ENCODE measurements at places on chromosomes 4 and X.

DNA sequence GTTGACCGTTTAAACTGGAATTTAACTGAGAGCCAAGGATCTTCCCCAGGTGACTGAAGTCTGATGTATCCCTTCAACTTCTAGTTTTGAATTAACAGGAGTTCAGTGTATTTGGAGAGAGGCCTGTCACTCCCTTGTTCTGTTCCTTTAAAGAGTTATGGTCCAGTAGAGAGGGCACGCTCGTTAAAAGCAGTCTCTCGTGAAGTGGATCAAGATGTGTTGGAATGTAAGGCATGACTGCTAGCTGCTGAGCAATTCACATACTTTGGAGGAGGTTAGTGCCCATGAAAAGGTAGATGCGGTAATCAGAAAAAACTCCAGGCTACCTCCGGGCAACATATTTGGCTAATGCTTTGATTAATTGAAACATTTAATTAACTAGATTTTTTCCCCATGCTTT is 65.7 kb downstream of the SHROOM2 start:
- no peak for DNase-seq

- no peak for DNase-seq
Measured at GRCh38 chrX:17553469-17553868, 178.5 kb downstream of the NHS start.

DNA sequence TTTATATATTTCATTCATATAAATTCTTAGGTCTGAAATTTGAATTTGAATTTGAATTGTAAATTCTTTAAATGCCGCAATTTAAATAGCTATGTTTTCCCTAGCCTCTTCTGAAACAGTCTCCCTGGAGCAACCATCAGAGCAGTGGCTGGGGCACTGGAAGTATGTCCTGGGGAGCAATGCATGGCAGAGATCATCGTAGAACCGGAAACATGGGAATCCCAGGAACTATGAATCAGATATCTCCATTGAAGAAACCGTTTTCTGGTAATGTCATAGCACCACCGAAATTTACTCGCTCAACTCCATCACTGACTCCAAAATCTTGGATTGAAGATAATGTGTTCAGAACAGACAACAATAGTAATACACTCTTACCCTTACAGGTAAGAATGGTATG is 4.9 kb downstream of the CPEB2 start:
- no peak for DNase-seq

DNA sequence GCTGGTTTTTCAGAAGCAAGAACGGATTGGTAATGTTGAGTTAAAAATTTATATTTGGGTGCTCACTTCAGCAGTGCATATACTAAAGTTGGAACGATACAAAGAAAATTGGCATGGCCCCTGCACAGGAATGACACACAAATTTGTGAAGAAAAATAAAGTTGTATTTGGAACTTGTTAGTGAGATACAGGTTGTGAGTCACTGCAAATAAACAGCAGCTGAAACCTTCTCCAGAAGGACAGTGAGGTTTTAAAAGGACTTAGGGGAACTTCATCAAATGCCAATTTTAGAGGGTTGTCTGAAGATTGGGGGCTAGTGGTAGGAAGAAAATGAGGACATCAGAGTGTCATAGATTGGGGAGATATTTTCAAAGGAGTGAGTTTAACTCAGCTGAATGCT is 79.7 kb upstream of the ELOVL6 start:
- DNase-seq, result no peak

GRCh38 chr4:2220016-2220630 is 21.8 kb downstream of the HAUS3 start:
- DNase-seq, result peak; percentile 62

DNA sequence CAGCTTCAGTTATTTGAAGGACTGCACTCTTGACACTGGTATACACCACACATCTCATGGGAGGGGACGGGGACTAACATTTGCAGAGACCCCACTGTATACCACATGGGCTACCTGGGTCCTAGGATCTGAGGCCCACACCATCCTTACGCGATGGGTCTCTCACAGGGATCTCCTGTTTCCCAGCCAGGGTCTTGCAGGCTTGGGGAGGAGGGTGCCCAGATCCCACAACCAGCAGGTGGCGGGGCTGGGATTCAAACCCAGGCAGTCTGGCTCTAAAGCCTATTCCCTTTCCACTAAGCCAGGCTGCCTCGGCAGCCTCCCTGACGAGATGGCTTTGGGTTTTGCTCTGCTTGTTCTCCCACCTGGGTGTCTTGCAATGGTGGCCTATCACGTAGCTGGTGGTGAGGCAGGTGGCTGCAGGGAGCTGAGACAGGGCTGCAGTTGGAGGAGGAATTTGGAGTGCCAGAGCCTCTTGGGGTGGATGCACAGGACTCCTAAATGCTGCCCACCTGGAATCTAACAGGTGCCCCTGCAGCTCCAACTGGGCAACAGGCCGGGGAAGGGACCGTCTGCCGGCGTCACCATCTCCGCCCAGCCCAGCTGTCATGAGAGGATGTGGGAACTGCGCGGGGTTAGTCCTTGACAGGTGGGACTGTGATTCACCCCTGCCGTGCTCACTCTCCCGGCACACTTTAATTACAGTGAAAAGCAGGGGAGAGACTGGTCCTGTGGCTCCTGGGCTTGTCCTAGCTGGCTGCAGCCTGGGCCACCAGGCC is 110.7 kb downstream of the PSAPL1 start:
- DNase-seq, result no peak

GRCh38 chr4:168631241-168632162 is 134.7 kb downstream of the PALLD start:
- DNase-seq, result no peak

GRCh38 chr4:61590881-61591280 is 390.8 kb downstream of the ADGRL3 start:
- no peak for DNase-seq

DNA sequence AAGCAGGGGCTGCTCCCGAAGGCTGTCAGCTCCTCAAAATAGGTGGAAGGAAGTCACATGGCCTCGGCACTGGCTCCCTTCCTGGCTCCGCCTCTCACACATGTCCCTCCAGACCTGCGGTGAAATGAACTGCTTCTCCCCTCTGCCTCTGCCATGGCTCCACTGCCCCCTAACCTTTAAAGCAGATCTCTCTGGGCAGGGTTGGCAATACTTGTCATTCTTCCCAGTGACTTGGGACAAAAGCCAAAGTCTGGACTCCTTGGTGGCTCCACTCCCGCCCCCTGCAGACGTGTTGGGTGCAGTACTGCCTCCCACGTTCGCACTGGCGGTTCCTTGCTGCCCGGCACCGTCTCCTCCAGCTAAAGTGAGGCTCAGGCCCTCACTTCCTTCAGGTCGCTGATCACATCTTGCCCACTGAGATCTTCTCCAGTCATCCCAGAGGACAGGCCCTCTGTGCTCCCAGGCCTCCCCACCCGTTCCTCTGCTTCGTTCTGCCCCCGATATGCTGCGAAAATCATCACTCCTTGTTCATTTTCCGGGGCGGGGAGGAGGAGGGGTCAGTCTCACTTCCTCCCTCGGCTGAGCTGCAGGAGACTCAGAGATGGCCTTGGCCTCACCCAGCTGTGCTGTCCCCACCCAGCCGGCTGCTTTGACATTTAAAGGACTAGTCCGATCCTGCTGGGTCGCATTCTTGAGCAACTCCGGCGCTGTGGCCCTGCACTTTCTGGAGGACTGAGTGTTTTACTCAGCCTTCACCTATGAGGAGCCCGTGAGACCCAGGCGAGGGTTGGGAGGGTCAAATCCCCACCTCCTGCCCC is 97.4 kb downstream of the PHKA2 start:
- DNase-seq, result no peak

DNA sequence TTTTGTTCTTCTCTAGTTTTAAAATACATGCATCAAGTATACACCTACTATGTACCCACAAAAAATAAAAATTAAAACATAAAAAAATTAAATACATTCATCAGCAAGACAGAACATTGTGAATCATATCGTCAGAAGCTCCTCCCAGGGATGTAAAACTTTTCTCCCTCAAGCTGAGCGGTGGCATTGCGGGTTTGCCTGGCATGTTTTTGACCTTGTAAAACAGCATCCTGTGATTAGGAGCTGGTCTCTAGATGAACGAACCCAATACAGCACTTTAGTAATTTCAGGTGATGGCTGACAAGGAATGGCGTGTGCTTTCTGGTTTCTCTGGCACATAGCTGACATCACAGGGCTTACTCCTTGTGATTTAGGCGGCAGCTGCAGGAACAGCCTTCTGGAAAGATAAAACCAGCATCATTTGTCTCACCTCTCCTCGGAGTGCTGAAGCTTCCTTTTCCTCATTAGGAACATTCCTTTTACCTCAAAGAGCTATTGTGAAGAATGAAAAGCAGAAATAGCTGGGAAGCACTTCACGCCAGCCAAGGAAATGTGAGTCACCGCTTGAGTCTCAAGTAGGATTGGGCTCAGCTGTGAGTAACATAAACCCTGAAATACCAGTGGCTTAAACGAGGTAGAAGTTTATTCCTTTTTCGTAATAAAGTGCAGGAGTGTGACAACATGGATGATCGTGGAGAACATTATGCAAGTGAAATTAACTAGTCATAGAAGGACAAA is 44.3 kb downstream of the NYX start:
- no peak for DNase-seq

DNA sequence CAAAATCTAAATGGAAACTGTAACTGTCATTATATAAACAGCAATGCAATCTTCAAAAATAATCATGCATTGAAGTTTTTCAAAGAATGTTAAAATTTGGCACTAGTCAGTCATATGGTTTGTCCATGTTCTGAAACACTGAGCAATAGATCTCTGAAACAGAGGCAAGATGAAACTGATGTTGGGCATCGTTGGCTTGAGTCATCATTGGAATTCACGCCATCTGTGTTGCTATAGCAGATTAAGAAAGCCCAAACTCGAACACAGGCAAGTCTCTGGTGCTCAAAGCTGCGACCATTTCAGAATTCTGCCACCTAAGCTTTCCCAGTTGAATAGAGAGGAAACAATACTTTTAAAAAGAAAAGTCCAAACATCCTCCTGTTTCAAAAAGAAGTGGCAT is 114.1 kb upstream of the PPARGC1A start:
- no peak for DNase-seq

DNA sequence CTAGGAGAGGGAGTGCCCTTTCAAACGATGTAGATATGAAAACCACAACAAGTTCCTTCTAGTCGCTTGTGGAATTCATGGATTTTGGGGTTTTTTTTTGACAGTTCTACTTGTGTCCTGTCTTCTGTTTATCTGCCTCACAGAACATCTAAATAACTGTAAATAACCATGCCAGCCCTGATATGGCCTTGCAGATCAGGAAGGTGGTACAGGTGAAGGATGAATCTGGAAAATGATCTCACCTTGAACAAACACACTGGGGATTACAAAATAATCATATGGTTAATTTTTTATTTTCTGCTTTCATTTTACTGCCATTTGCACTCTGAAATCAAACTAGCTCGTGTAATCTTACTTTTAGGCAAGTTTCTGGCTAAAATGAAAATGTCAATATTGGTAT is 37.2 kb downstream of the GPR82 start:
- DNase-seq, result no peak
